Stimulated activated CD4-positive, alpha-beta T cell treated with anti-CD3 and anti-CD28 coated beads, Interleukin-4, amount 100 ng/mL, for 1 hour (primary cell): ENCODE measurements at places on chromosomes 4 and X.

DNA sequence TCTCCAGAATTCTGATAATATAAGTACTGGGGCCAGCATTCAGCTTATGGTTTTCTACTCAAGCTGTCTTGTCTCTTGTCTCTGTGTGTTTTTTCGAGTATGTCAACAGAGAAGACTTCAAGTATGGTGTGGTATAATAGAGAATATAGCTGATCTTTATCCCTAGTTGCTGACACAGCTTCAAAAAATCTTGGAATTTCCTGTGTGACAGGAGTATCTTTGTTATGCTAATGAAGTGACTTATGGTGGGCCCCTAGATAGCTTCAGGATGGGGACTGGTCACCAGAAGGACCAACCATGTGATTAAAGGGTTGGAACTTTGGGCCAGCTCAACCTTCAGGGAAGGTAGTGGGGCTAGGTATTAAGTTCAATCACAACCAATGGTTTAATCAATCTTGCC is 2.9 kb downstream of the GPRASP3 start:
- no peak for DNase-seq

DNA sequence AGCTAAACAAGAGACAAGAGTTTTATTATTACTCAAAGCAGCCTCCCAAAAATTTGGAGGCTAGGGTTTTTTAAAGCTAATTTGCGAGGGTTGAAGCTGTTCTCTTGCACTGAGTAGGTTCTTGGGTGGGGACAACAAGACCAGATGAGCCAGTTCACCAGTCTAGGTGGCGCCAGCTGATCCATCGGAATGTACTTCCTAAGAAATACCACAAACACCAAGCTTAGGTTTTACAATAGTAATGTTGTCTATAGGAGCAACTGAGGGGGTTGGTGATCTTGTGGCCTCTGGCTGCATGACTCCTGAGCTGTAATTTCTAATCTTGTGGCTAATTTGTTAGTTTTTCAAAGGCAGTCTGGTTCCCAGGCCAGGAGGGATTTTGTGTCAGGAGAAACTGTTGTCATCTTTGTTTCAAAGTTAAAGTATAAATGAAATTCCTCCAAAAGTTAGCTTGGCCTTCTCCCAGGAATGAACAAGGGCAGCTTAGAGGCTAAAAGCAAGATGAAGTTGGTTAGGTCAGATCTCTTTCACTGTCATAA is 130.6 kb downstream of the SLC7A11 start:
- no peak for DNase-seq

GRCh38 chrX:149282909-149283308 is 222.2 kb downstream of the IDS start:
- DNase-seq = no peak

GRCh38 chr4:181952478-181952877 is 290.7 kb upstream of the TENM3 start:
- DNase-seq = no peak

DNA sequence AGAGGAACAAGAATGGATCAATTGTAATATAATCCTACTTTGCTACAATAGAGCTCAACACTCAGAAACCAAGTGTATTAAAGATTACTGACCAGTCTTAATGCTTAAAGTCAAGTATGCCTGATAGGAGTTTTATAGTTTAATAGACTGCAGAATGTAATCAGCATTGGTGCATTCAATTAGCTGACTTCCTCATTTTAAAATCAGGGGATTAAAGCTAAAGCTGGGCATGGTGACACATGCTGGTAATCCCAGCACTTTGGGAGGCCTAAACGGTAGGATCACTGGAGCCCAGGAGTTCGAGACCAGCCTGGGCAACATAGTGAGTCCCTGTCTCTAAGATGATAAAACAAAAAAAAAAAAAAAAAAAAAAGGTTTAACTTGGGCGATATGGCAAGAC is 10.8 kb downstream of the HNRNPDL start:
- no peak for DNase-seq

DNA sequence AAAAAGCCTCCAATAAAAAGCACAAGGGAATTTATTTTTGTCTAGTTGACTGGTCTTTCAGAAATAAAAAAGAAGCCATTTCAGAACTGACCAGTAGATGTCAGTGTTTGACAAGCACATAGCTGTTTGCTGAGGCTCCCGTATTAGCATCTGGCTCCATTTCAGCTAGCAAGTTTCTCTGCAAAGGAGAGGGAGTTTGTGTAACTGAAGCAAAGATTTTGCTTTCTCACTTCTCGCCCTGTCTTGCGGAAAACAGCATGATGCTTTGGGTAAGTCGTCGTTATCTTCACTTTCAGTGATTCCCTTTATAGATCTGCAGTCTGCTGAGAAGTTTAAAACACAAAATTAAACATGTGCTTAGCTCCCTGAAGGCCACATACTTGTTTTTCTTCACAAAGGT is 85.5 kb downstream of the CT47B1 start:
- no peak for DNase-seq

- DNase-seq = no peak
These were observed 161.6 kb downstream of the CHIC2 start for GRCh38 chr4:53902786-53903185.

- no peak for DNase-seq
These were observed 1157.6 kb upstream of the TENM3 start for GRCh38 chr4:181085557-181085956.

- no peak for DNase-seq
These were observed 47.2 kb downstream of the GBA3 start for GRCh38 chr4:22739968-22740367.

DNA sequence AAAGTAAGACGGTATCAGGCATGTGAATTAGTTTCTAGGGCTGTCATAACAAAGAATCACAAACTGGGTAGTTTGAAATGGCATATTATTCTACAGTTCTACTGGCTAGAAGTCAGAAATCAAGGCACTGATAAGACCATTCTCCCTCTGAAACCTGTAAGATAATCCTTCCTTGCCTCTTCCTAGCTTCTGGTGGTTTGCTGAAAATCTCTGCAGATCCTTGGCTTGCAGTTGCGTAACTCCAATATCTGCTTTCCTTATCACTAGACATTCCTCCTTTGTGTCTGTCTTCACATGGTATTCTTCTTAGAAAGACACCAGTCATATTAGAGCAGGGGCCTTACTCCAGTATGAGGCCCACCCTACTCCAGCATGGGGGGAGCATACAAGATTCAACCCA is 19.6 kb upstream of the LCORL start:
- no peak for DNase-seq

GRCh38 chr4:138751309-138751708 is 264.3 kb upstream of the NOCT start:
- no peak for DNase-seq

DNA sequence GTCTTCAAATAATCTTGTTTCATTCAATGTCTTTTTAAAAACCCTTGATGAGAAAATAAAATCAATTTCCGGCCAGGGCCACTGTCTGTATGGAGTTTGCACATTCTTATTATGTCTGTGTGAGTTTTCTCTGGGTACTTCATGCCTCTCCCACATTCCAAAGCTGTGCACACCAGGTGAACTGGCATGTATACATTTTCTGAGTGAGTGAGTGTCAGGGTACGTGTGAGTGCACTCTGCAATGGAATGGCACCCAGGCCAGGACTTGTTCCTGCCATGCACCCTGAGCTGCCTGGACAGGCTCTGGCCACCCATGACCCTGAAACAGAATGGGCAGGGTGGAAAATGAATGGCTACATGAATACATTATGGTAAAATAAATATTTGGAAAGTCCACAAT is 61.3 kb downstream of the UBE2NL start:
- DNase-seq = no peak

- DNase-seq = no peak
These were observed 53.9 kb upstream of the PDLIM3 start for GRCh38 chr4:185589067-185589836.
